Stimulated activated CD8-positive, alpha-beta memory T cell treated with anti-CD3 and anti-CD28 coated beads, Interleukin-15, amount 100 ng/mL, for 48 hours (primary cell): ENCODE measurements at places on chromosomes 3 and 15.
A peak's percentile ranks its signal among the peaks of the same experiment; 100 is the strongest.

GRCh38 chr3:52763466-52763865 lies 7.3 kb downstream of the NEK4 start:
- DNase-seq = no peak

- DNase-seq = peak; percentile 15
These were observed 203.7 kb downstream of the ABHD5 start for GRCh38 chr3:43894176-43895049.

DNA sequence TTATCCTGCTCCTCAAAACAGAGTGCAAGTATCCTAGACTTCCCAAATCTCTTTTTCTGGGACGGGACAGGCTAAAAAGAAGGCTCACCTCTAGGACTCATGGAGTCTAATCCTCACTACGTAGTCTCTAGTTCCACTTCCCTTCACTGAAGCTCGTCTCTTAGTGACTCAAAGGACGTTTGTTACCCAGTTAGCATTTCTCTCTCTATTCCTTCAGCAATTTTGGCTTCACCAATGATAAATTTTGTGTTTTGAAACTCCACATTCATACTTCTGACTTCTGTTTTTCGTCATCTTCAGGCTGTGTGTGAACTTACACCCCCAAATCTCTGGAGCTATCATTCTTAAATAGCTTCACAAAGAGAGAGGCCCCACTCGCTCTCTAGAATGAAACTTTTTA lies 627.1 kb downstream of the NAALADL2 start:
- no peak for DNase-seq

GRCh38 chr15:98853161-98853560 lies 154.4 kb downstream of the PGPEP1L start:
- DNase-seq = peak; percentile 55

GRCh38 chr3:155242342-155242741 lies 51.1 kb downstream of the STRIT1 start:
- no peak for DNase-seq
